ENCODE measurements at places on chromosomes 5 and 9.

DNA sequence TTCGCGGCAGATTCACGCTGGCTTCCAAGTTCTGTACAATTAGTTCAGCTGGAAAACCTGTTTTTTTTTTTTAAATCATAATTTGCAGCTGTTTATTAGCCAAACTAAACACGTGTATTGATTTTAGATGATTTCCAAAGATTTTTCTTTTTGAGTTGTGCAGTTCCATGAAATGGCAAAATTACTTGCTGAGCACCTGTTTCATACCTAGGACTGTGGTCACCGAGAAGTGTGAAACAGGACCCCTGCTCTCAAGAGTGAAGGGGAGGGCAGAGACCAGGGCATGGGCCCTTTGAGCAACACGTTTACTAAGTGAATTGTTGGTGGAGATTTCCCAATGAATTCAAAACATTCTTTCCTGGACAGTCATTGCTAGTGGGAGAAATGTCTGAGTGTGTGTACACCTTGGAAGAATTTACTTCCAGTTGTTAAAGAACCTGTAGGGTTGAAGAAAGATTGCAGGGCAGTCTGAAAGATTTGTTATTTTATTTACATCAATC is 688 bp downstream of the SNX24 start:
- peak; percentile 81 for DNase-seq

DNA sequence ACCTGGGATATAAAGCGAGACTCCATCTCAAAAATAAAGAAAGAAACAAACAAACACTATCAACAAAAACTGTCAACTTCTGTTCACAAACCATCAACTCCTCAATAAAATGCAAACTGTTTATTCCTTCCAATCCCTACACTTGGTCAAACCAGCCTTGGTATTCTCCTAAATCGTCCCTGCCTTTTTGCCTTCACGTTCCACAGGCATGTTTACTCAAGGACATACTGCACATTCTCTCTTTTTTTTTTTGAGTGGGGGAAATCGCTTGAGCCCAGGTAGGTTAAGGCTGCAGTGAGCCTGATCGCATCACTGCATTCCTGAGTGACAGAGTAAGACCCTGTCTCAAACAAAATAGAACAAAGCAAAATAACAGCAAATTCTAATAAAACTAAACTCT is 13.0 kb downstream of the UBAP2 start:
- no peak for DNase-seq

DNA sequence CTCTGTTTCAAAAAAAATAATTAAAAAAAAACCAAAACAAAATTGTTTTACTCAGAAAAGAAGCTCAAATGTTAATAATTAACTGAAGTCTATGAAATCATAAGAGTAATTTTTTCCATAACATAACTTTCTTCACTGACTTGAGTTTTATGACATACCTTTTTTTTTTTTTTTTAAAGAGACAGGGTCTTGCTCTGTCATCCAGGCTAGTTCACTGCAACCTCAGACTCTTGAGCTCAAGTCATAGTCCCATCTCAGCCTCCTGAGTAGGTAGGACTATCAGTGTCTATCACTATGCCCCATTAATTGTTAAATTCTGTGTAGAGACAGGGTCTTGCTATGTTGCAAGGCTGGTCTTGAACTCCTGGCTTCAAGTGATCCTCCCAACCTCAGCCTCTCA is 21.9 kb downstream of the SAR1B start:
- no peak for DNase-seq

- no peak for DNase-seq
Observed at GRCh38 chr9:99660191-99660636, 161.5 kb upstream of the NR4A3 start.

DNA sequence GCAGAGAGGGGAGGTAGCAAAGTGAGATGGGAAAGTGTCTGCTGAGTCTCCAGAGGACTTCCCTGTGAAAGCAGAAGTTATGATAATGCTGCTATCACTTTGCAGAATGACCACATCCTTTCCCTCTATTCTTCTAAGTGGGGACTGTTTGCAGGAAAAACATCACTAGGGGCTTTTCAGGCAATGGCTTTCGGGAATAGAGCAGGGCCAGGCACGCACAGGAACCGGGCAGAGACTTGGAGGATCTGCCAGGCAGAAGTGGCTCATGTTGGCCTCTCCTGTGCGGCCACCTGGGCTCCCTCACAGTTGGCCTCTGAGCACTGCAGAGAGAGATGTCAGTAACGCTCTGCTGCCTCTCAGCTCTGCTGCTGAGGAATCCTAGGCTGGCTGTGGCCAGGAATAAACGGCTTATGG is 214.7 kb downstream of the MAST4 start:
- DNase-seq, result no peak

DNA sequence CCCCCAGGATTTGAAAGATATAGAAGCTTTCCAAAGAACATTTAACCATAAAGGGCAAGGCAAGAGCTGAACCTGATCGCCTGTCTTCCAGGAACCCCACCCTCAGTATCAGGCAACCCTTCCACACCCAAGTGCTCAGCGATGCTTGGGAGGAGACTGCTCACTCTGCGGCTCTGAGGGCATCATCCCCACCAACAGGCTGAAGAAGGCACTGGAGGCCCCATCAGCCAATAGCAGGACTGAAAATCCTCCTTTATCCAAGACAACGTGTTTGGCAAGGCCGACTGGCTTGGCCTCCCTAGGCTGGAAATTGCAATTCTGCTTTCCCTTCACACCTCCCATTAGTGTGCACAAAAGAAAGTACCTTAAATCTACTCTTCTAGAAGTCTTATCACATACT is 1.4 kb upstream of the PPP2CA start:
- no peak for DNase-seq

DNA sequence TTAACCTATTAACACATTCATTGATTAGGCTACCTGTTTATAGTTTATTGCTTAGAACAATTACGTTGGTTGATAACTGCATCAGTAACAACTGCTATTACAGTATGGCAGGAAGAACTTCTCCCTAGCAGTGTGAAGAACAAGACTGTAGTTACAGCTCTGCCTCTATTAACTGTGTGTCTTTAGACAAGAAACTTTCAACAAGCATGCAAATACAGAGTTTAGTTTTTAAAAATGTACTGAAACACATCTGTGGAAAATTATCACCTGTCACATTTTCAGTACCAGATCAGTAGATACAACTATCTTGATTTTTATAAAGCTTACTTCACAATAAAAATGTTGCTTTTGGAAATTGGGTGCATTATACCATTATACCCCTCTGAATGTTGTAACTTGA is 22.2 kb downstream of the ELL2 start:
- DNase-seq, result no peak

DNA sequence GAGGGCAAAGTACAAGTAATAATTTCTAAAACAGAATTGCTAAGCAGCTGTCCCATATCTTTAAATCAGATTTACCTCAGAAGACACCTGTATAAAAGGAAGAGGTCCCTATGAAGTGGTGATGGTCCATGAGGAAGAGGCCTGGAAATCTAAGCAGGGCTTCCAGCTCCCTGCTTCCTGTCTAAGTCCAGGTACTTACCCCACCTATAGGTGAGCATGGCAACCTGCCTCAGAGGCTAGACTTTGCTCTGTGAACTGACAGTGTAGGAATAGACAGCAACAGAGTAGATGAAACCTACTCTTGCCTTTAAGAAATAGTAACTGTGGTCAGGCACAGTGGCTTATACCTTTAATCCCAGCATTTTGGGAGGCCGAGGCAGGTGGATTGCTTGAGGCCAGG is 55.8 kb upstream of the ARRDC3 start:
- no peak for DNase-seq

- DNase-seq, result no peak
Observed at GRCh38 chr5:40141896-40142295, 537.8 kb upstream of the PTGER4 start.

DNA sequence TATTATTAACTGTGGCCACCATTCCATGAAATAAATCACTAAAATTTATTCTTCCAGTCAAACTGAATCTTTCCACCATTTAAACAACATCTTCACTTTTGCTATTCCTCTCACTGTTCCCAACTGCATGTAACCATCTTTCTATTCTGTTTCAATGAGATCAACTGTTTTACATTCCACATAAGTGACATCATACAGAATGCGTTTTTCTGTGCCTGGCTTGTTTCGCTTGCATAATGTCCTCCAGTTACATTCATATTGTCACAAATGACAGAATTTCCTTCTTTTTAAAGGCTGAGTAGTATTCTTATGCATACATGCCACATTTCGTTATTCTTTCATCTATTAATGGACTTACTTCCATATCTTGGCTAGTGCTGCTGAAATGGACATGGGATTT is 738.2 kb downstream of the SEMA5A start:
- DNase-seq, result peak; percentile 41

GRCh38 chr9:138098908-138099791 is 221.6 kb downstream of the CACNA1B start:
- no peak for DNase-seq

GRCh38 chr9:92720209-92720765 is 44.3 kb downstream of the BICD2 start:
- no peak for DNase-seq

DNA sequence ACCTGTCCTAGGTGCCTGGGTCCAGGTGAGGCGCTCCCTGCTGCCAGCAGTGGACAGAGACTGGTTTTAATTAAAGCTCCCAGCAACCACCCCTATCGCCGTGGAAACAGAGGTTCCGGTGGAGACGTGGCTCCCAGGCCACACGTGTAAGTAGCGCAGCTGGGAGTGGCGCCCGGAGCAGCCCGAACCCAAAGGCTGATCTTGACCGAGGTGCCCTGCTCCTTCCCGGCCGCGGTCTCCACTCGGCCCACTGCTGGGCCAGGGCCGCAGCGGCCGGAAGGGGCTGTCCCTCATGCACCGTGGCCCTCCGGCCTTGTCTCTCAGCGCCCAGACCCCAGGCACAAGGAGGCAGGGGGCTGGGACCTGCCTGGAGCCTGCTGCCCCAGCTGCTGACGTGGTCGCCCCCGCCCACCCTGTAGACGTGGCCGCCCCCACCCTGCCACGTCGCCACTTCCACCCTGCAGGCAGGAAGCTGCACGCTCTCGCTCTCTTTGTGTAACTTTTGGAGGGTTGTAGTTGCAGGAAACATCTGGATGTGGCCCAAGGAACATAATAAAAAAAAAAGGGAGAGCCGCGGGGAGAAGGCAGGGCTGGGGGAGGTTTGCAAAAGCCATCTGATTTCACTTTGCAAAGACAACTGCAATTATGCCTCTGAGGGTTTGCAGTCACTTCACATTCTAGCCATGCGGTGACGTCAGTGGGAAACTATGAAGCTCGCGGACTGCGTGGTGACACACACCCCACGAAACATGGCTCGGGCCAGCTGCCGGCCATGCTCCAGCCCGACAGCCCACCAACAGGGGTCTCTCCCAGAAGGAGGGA is 129.9 kb downstream of the RXRA start:
- peak; percentile 100 for DNase-seq

DNA sequence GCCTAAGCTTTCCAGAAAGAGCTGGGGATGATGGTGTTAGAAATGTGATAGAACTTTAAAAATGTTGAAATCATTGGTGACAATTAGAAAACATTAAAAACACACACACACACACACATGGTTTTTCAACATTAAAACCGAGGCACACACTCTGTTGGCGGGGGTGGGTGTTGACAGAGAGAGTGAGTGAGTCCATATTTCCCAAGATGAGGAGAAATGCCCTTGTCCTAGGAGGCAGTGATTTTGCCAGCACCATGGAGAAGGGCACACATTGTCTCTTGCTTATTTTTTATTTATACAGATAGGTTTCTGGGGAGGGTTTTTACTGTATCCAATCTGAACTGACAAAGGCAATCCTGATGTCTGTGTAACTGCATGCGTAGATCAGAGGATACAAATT is 152.5 kb downstream of the INSYN2B start:
- DNase-seq, result no peak

- no peak for DNase-seq
Observed at GRCh38 chr9:97694769-97695168, 2.4 kb downstream of the XPA start.

- DNase-seq, result no peak
Observed at GRCh38 chr5:137414112-137414755, 84.9 kb downstream of the SPOCK1 start.

- peak; percentile 56 for DNase-seq
Observed at GRCh38 chr9:91426123-91426745, 2.6 kb upstream of the NFIL3 start.

DNA sequence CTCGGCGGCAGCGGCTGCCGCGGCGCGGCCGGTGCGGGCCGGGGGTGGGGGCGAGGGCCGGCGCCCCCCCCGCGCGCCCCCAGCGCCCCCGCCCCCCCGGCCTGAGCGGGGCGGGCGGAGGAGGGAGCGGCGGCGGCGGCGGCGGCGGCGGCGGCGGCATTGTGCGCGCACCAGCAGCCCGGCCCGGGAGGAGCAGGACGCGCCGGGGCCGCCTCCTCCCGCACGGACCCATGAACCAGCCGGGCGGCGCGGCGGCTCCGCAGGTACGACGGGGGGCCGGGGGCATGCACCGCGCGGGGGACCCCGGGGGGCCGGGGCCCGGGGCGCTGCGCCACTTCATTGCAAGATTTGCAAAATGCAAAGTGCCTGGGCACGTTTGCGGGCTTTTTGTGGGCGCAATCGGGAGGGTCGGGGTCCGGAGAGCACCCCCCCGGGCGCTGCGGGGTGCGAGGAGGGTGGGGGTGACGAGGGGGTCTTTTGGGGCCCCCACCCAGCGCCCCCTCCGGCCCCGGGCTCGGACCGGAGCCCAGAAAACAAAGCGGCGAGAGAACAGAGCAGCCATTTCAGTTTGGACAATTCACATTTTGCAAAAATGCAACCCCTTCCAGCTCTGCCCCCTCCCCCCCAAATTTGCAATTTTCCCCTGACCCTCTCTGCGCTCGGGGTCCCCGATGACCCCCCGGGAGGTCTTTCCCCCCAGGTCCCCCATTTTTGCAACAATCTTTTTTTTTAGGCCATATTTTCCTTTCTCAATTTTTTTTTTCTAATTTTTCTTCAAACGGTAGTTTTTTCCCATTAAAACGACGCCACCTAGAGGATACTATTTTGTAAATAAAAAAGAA is at the start of gene ZNF618:
ZNF618 (plus strand) TSS at position 159 of the 842 bp plus-strand sequence; CDS start at position 231, 72 bp downstream.
- DNase-seq, result peak; percentile 49

- peak; percentile 96 for DNase-seq
Observed at GRCh38 chr9:115104908-115105307, 13.0 kb downstream of the TNC start.

- no peak for DNase-seq
Observed at GRCh38 chr5:150584556-150585335, 55.7 kb upstream of the SYNPO start.

GRCh38 chr9:94982211-94982610 is 255.7 kb downstream of the AOPEP start:
- no peak for DNase-seq

DNA sequence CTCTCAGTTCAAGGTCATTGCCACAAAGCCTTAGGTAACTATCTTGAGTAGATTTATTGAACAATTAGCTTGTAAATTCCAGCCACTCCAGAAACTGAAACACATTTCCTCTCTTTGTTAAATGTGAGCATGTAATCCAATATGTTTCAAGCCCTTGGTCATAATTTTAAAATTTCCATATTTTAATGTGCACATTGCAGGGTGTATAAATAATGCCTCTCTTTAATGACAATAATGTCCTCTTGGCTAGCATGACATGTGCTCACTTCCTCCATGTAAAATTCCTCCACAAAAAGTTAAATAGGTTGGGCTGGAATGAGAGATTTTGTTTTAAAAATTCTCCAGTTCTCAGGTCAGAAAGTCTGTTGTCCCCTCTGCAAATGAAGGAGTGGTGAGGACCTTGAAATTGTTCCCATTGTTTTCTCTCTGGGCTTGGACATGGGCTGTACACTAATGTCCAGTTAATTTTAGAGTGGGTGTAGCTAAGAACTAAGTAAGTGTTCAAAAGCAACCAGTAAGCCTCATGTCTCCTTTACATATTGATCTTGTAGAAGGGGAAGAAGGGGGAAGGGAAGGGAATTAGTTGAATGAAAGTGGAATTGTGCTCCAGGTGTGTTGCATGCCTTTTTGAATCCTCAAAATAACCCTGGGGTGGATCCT is 2.9 kb downstream of the PPP3R2 start:
- DNase-seq, result no peak

All from fibroblast of skin of right biceps (primary cell).